GM10248 (cell line): ENCODE measurements at places on chromosomes 13 and 19.
A peak's percentile ranks its signal among the peaks of the same experiment; 100 is the strongest.

DNA sequence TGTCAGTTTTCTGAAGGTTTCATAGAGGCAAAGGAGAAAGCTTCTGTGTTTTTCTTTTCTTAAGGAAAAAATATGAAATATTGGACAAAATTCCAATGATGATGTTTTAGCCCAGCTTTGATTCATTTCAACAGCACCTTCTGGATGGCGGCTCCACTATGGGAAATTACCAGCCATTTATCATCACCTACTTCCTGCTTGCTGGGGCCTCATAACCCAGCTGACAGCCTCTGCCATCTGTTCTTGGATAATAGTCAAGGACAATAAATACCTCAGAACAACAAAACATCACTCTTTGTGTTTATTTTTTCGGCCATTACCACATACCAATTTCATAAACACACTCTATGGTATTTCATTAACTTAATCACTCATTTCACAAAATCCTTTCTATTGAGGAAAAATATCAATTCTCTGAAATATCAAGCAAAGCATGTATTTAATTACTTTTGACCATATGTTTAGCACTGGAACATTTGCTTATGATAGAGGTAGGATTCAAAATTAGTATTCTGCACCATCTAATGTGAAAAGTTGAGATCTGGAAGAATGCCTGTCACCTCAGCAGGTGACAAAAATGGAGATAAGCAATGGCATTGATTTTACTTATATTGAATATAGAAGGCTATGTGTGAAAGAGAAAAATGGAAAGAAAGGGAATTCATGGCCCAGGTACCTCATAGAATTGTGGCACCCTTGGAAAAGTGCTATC, 629.7 kb downstream of the LIG4 start:
- no peak for DNase-seq

DNA sequence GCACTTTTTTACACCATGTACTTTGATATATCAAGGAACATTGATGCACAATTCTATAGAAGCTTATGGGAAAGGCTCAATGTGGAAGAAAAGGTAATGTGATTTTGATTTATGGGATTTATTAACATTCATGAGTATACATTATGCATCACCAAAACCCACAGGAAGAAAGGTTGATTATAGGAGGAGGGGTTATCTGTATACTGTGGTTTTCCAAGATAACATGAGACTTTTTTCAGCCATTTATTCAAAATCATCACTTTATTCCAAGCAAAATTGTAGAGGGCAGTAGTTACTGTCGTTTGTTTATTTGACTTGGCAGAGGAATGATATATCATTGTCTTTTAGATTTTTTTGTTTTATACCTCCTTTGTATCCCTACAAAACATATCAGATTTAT, 54.9 kb downstream of the WDFY2 start:
- no peak for DNase-seq

DNA sequence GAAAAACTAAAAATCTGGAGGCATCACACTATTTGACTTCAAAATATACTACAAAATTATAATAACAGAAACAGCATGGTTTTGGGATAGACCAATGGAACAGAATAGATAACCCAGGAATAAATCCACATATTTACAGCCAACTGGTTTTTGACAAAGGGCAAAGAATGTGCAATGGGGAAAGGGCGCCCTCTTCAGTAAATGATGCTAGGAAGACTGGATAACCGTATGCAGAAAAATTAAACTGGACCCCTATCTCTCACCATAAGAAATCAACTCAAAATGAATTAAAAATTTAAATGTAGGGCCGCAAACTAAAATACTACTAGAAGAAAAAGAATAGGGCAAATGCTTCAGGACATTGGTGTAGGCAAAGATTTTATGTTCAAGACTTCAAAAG, 440.5 kb upstream of the SGCG start:
- no peak for DNase-seq

GRCh38 chr13:67445436-67445835, 215.3 kb upstream of the PCDH9 start:
- DNase-seq: no peak

DNA sequence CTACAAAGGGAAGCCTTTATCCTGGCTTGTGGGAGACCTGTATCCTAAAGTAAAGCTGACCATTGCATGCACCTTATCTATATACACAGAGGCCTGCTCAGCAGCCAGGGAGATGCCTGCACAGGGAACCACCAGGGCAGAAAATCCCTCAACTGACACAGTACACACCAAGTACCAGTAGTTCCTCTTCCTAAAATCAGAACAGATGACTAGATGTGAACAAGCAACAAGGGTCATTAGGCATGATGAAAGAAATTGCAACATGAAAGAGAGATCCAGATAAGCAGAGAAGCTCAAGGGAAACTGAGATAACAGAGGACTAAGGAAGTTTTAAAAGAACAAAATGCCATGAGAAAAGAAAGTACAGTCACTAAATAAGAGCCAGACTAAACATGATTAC, 39.7 kb upstream of the SLC7A9 start:
- no peak for DNase-seq

GRCh38 chr19:38970664-38971532, 4.6 kb downstream of the FBXO17 start:
- no peak for DNase-seq

- DNase-seq: peak; percentile 35
Measured at GRCh38 chr13:21427741-21428140, 31.4 kb downstream of the ZDHHC20 start.

- DNase-seq: no peak
Measured at GRCh38 chr19:36113894-36114720, 568 bp downstream of the POLR2I start.

- no peak for DNase-seq
Measured at GRCh38 chr19:2767688-2768087, 15.4 kb downstream of the SGTA start.

DNA sequence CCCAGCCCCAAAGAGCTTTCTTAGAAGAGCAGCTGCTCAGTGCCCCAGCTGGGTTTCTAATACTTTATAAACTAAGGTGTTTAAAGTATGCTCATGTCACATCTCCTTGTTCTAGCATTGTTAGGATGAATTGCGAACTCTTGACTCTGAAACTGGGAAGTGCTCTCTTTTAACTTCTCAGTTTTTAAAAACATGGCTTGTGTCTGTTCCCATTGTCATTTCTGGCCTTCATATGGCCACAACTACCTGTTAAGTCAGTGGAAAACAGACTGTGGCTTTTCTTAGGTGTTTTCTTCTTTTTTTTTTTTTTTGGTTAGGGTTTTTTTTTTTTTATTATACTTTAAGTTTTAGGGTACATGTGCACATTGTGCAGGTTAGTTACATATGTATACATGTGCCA, 164.7 kb downstream of the KCNRG start:
- DNase-seq: no peak

- peak; percentile 67 for DNase-seq
Measured at GRCh38 chr19:35644987-35645679, 3.0 kb upstream of the COX6B1 start.

DNA sequence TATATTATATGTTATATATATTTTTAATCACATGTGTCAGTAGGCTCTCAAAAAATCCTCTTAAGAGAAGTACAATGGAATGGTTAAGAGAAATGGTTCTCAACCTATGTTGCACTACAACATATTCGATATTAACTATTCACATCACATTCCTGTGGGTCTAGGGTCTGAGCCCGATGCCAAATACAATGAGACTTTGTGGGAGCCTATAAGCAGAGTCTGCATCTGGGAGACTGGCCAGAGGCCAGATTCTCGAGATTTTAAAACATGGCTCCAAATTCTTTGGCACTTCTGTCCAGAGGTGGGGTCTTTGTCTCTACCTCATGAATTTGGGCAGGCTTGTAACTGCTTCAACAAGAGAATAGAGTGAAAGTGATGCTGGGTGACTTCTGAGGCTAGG, 79.4 kb upstream of the NBEA start:
- DNase-seq: no peak

DNA sequence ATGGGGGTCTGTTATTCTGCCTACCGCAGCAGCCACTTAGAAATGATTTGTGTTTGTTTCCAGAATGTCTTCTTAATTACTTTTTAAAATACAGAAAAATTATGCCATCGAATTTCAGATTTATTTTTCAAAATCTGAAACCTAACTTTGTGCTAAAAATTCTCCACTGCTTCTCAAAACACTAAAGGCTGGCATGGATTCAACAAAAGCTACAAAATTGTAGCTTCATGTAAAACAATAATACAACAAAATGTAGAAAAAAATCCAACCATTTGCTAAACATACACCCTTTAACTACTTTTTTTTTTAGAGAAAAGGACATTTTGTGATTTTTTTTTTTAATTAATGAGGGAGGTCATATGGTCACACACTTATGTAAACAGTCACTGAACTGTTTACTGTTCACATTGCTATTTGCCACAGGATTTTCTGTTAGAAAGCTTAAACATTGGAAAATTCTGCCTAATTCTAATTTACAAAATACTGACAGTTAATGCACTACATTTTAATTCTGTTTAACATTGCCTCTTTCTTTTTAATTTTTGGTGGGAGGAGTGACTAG, 606.6 kb downstream of the DCT start:
- DNase-seq: no peak

- DNase-seq: no peak
Measured at GRCh38 chr19:29397748-29398147, 128.0 kb upstream of the VSTM2B start.

- DNase-seq: no peak
Measured at GRCh38 chr19:14096272-14096992, 5.9 kb upstream of the SAMD1 start.

- no peak for DNase-seq
Measured at GRCh38 chr19:43465468-43466120, at the start of gene LYPD3. Gene LYPD3 (minus strand): TSS chr19:43465608. CDS start chr19:43465571, 37 bp downstream.

DNA sequence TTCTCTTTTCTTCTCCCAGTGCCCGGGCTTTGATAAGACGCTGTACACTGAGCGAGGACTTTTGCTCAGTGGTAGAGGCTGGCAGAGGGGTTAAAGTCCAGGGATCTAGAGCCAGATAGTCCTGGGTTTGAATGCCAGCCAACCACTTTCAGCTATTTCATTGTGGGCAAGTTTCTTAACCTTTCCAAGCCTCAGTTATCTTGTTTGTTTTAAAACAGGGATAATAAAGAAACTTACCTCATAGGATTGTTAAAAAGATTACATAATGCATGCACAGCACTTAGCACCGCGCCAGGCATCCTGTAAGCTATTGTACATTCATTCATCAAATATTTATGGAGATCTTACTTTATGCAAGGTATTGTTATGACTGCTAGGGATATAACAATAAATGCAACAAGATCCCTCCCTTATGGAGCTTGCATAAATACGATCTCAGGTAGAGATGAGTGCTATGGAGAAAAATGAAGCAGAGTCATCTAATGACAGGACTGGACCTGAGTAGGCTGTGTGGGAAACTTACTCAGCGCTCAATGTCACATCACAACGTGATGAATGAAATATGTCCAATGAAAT, 70.8 kb downstream of the LNX2 start:
- no peak for DNase-seq

DNA sequence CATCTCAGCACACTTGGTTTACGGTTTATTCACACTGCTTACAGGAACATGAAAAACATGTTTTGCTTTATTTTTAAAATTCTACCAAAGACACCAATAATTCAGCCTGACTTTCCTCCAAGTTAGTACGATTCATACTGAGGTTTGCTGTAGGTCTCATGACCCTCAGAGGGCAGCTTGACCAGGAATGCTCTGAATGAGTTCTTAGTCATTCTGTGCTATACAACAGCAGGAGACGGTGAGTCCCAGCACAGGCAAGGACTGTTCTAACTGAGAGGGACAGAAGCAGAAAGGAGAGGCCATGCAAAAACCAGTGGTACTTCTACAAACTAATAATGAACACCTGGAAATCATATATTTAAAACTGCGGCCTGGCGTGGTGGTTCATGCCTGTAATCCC, 6.4 kb downstream of the GRTP1 start:
- no peak for DNase-seq

DNA sequence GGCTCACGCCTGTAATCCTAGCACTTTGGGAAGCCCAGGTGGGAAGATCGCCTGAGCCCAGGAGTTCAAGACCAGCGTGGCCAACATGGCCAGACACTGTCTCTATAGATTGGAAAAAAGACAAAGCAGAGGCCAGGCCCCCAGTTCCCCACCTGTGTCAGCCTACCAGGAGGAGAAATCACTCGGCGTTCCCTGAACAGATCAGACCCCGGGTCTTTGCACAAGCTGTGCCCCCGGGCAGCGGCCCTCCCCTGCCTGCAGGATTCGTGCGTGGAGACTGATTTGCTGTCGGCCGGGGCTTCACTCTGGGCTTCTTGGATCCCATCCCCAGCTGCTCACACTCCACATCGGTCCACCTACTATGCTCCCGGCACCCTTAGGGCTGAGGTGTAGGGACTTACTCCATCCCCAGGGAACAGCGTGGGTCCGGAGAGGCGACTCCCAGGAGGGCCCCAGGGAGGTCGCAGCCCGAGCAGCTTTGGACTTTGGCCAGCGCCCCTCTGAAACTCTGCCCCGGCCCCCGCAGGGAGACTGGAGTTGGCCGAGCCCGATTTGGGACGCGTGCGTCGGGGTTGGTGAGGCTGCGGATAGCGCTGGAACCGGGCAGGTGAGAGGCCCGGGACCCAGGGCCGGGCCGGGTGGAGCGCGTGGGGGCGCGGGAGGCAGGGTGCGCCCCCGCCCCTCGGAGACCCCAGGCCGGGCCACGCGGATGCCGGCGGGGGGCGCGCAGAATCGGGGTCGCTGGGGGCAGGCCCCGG, 515 bp upstream of the EFNA2 start:
- DNase-seq: no peak

DNA sequence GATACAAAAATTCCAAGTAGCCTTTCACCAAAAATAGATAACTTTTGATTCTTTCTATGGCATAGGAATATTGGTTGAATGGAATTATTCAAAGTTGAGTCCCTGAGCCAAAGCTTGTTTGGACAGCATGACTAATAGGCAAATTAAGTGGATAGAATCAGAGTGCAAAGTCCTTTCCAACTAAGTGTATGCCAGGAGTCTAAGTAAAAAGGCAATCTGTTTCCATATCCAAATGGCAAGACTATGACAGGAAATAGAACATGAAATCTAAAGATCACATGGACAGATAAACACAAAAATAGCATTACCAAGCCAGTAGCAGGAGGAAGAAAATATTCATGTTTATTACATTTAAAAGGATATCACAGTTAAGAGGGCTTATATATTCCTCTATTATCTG, 804.6 kb downstream of the SLITRK6 start:
- DNase-seq: no peak

GRCh38 chr13:110536006-110536693, 25.4 kb downstream of the RAB20 start:
- peak; percentile 45 for DNase-seq

DNA sequence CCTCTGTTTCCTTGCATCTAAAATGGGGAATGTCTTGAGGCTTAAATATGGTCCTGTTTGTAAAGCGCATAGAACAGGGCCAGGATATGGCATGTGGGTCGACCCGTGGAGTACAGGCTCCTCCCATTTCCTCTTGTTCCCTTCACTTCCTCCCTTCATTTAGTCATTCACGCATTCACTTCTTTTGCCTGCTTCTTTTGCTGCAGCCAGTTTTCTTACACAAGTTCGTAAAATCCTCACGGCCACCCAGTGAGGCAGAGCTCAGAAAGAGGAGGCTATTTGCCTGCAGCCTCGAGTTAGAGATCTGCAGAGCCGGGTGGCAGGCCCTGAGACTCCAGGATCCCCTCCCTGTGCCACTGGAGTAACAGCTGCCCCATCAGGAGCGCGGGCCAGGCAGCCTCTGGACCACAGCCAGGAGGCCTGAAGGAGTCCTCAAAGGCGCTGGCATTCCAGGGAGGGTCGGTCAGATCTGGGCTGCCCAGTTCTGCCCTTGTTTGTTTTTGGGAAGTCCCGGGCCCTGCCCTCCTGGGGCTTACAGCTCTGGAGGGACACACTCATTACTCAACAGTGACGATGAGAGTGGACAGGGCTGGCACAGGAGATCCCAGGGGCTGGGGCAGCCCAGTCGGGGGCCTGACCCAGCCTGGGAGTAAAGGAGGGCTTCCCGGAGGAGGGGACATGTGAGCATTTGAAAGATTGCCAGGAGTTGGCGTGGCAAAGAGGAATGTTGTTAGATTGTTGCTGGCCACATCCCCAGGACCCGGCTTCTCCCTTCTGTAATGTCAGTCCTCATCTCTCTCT, 4.6 kb downstream of the PPP5C start:
- peak; percentile 27 for DNase-seq
